ENCODE measurements at places on chromosomes 5 and 9.

DNA sequence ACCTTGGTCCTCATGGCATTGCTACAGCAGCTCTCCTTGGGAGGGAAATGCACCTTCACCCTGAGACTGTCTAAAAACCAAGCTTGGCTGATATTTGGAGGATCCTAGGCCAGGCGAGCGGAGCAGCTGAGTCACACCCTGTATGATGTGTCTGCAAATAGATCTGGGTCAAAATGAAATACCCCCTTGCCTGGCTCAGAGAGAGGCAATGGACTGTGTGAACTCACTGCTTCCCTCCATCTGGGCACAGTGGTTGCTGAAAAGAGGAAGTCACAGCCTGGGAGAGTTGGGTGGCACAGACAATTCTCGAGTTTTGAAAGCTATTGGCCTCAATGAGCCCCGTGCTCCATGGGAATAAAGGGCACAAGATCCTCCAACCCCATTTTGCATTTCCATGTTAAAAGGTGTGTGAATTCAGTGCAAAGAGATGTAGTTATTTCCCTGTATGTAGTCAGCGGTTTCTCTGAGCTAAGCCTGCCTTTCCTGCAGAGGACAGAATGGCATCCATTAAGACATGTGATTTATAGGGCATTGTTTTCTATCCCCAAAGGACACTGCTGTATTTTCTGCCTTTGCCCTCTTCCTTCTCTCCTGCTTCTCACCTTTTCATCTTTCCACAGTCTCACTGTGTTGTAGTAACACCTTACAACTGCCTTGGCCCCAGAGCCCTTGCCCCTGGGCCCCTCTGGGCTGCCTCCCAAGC, 177.2 kb downstream of the GADD45G start:
- DNase-seq = no peak

- no peak for DNase-seq
Measured at GRCh38 chr5:98769959-98770208, 3.6 kb upstream of the RGMB start.

- no peak for DNase-seq
Measured at GRCh38 chr5:29994519-29994918, 1199.0 kb upstream of the CDH6 start.

DNA sequence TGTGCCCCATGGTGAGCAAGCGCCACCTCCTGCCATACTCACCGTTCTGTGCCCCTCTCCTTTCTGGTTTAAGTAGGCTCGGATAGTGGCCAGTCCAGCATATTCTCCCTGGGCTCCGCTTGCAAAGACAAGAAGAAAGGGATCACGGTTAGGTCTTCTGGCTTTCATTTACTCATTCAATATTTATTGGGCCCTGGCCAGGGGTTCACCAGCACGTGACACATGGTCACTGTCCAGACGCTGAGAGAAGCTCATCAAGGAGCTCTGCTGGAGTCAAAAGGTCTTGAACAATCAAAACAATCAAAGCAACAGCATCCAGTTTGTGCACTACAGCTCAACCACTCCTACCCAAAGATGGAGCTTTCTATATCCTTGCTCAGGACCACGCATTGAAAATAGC, 80.2 kb downstream of the GLDC start:
- no peak for DNase-seq

GRCh38 chr9:127064335-127064734, 58.1 kb downstream of the ANGPTL2 start:
- no peak for DNase-seq

DNA sequence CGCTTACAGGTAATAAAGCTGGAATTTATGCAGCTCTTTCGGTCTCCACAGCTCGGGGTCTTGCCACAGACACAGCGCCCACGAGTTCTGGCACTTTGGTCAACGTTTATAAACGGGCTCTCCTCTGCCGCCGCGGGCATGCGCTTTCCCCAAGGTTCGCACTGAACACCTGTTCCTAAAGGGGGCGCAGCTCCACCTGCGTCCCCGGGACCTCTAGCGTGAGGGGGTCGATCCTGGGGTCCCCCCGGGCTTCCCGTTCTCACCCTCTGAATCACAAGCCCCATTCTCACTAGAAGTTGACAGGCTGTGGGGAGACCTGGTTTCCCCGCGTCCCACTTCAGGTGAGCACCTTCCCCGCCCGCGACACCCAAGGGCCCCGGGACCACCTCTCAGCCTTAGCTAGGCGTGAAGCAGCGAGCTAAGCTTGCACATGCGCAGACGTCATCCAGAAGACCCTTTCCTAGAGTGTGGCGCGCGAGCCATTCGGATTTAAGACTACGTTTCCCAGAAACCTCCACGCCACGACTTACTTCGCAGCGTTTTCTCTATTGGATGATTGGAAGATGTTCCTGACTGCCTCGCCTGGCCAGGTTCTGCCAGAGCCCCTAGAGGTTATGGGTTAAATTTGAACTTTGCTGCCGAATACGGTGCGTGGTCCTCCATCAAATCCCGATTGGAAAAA, 21.3 kb upstream of the ZNF782 start:
- DNase-seq = peak; percentile 74

DNA sequence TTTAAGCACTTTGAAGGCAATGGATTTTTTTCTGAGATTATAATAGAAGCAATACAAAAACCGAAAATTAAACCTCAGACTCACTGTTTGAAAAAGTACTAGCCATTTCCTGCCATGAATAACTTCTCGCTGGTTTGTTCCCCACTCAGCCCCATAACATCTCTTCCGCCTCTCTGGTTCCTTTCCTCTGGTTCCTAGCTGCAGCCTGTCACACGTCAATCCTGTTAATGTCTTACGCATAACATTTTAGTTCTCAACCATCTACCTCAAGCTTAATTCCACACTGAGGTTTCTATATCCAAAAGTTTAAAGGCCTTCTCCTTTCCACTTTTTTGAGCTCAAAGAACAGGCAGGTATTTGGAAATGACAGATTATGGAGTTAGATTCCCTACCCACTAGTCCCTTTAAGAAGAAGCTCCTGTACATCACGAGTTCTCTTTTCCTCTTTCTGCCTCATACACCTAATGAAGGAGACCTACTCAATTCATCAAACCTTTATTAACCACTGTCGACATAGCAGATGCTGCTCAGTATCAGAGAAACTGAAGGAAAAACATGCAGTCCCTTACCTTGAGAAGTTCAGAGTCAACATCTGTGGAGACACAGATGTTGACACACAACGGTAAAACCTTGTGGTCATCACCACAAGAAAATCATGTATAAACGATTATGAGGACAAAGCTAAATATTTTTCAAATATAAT, 243.0 kb upstream of the PTGER4 start:
- no peak for DNase-seq

DNA sequence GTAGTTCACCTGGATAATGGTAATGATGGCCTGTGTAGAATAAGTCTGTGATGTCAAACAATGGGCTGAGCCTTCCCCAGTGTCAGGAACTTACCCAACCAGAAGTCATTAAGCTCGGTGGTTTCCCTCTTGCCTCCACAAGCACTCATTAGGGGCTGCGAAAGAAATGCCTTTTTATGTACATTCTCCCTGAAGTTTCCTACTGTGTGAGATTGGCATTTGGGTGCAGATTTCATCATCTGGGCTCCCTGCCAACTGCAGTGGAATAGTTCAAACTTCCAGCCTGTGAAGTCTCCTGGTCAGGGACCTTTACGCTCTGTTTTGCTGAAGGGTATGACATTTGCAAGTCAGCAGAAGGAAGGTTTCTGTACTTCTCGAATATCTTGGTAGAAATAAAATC, 41.6 kb upstream of the TMEM215 start:
- peak; percentile 55 for DNase-seq

GRCh38 chr9:88651682-88652633, 117.0 kb downstream of the NXNL2 start:
- peak; percentile 98 for DNase-seq

GRCh38 chr5:55517804-55518203, 17.0 kb downstream of the PLPP1 start:
- DNase-seq = no peak

Measured in mammary epithelial cell (primary cell).